ENCODE measurements at places on chromosomes 2 and 18.

- peak; percentile 77 for DNase-seq
Measured at GRCh38 chr2:11377928-11378545, 33.6 kb upstream of the ROCK2 start.

DNA sequence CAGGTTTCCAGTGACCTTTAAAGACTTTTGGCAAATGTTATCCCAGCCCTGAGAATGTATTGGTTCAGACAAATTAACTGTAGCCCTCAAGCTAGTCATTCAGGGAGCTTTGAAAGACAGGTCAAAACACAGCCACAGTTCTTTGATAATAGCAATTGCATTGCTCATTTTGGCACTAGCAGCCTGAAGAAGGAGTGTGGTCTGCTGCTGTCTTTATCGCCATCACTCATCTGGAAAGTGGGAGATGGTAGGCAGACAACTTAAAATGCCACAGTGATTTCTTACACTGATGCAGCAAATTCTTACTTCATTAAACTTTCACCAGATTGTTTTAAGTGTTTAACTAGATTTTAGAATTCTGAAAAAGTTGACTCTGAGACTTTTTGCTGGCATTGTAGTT is 47.2 kb downstream of the DOK6 start:
- DNase-seq = no peak

GRCh38 chr18:45760462-45761036 is 36.6 kb downstream of the SLC14A1 start:
- DNase-seq = no peak

- peak; percentile 7 for DNase-seq
Measured at GRCh38 chr2:174914853-174915760, 90.1 kb downstream of the CHN1 start.

GRCh38 chr2:230423851-230424458 is 8.0 kb downstream of the SP100 start:
- no peak for DNase-seq

- DNase-seq = peak; percentile 6
Measured at GRCh38 chr2:235314371-235314930, 179.4 kb upstream of the AGAP1 start.
